ENCODE measurements at places on chromosomes 1 and 21.

DNA sequence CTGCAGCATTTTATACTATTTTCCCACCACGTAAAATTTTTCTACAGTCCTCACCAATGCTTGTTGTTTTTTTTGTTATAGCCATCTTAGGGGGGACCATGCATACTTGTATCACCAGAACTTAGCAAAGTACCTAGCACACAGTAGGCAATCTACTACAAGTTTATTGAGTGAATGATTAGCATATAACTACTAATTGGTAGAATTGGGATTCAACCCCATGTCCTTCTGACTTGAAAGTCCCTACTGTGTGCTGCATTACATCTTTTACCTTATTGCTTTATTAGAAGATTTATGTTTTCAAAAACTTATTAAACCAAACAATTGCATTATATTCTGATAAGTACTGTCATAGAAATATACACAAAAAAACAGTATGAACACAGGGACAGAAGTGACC, 92.1 kb downstream of the CEP350 start:
- DNase-seq: no peak

DNA sequence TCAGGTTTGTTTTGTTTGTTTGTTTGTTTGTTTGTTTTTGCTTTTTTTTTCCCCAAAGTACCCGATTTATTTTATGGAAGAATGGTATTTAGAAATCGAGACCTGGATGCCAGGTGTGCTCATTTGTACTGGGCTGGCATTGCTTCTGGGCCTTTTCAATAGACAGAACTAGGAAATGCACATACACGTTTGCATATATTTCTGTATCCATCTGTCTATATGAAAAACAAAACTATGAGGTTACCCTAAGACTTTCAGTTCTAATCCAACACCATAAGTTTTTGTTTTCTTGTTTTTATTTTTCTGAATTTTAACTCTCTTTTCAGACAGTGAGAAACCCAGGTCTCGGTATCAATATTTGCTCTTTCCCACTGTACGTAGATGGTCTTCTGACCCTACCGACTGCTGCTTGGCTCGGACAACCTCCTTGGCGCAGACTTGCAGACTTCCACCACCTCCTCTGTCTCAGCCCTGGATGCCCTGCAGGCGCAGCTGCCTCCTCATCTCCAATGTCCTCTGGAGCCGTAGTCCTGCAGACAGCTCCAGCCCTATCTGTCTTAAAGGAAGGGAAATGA, 171.7 kb downstream of the NEK7 start:
- no peak for DNase-seq

DNA sequence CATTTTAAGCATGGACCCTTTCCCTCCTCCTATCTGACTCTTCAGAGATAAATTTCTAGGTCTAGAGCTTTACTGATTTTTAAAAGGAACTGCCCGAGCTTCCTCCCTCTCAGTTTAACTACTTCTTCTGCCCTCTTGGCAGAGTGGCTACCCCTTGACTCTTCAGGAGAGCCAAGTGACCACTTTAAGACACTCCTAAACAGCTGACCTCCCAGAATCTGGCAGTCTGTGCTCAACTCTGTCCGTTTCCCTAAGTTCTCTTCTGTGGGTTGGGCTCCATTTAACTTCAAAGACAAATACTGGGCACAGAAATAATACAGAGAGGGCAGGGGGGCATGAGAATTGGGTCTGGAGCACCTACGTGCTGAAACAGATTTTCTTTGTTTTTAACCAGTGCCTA, 196.3 kb upstream of the FOXD3 start:
- DNase-seq: no peak

DNA sequence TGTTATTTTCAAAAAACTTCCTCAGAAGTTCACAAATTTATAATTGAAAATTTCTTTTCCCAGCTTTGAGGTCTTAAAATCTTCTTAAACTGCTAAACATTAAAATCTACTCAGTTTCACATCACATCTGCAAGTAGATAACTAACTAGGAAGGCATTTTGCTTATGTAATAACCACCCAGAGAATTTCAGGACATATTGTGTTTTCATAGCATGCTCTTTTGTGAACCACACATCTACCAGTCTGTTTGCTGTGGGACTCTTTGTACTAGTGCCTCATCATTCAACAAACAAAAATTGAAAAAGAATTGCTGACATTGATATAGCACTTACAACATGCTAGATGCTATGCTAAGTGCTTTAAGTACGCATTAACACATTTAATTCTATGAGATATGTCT, 31.6 kb upstream of the C1orf146 start:
- DNase-seq: no peak

DNA sequence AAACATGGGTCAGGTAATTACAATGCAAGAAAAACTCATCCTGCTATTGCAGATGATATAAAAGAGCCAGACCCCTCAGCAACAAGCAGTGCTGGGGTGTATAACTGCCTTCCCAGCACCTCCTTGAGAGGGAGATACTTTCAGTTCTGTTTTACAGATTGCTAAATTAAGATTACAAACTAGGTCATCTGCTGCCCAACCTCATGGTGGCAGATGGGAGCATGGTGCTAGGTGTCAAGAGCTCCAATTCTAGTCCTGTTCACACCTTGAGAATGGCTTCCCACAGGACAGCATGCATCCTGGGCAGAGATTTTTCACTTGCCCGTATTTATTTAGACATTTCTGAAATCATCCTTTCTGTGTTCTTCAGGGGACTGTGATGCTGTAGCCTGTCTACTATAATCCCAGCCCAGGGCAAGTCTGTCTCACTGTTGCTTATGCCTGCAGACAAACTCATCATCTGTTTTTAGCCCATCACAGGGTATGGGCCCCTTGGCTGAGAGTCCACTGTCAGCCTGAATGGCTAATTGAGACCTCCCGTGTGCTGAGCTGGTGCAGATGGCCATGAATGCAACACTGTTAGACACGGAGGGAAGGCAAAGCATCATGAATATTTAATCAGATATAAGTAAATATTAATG, 40.2 kb upstream of the PBX1 start:
- no peak for DNase-seq

DNA sequence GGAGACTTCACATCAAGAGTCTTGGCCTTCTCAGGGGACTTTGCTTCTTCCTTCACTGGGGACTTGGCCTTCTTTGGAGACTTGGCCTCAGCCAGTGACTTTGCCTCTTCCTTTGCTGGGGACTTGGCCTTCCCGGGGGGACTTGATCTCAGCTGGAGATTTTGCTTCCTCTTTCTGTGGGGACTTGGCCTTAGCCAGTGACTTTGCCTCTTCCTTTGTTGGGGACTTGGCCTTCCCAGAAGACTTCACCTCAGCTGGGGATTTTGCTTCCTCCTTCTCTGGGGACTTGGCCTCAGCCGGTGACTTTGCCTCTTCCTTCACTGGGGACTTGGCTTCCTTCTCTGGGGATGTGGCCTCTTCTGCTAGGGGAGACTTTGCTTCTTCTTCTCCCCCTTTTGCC, 13.5 kb upstream of the CD2 start:
- no peak for DNase-seq

DNA sequence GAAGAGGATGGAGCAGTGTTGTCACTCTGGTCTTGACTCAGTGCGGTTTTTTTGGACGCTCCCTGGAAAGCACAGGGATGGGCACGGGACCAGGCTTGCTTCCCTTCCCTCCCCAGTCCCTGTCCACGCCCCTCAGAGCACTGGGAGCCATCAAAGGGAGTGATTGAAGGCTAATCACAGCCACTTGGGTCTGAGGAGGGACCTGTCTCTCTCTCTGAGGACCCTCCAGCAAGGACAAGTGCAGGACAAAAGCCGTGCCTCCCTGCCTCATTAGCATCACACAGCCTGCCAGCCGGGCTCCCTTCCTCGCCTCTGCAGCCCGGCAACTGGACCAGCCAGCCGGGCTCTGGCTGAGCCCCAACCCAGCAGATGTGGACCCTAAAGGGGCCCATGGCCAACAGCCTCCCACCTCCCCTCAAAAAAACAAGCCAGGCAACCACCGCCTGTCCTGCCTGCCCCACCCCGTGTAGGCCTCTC, 18.6 kb upstream of the PDZK1IP1 start:
- DNase-seq: no peak

- no peak for DNase-seq
Measured at GRCh38 chr1:147492207-147492606, 49.1 kb upstream of the BCL9 start.

DNA sequence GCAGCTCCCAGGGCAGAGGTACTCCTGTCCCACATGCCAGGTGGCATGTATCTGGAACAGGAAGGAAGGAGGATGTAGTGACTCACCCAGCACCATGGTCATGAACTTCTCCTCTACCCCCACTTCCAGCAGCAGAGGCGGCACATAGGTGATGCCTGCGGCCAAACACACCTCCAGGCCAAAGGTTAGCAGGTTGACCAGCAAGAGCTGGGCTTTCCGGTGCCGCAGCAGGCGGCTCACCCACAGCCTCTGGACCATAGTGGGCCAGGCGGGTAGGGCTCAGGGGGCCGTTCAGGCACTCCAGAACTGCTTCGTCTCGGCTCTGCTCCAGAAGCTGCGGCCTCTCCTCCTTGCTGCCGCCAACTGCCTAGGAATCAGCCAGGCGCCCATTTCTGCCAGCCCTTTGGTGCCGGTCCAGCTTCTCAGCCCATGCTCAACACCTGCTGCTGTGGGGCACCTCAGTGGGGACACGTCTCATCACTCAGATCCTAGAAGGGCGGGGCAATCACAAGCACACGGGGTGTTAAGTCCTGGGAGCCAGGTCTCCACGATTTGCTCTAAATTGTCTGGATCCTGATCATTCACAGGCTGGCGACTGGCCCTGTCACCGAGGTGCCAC, 15.8 kb downstream of the SLC45A3 start:
- DNase-seq: no peak

DNA sequence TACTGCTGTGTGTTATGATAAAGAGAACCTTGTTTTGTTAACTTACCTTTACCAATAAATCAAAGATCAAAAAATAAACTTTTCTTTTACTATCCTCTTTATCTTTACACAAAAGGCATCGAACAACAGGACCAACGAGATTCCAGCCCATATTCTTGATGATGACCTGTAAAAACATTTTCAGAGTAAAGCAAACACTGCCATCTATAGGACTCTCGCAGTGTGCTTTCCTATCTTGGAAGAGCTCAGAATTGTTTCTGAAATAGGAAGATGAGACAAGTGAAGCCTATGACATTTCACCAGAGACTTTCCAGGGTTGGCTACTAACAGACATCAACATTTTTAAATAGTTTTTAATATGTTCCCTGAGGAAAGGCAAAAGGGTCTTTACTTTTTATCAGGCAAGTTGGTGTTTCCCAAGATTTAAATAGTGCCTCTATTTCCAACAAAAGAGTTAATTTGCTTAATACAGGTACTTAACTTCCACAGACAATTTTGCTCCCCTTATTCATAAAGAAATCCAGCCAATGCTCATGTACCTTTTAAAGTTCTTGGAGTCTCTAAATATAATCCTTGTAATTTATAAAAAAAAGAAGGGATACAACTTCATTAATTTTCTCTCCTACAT, 7.3 kb downstream of the GLMN start:
- DNase-seq: no peak

DNA sequence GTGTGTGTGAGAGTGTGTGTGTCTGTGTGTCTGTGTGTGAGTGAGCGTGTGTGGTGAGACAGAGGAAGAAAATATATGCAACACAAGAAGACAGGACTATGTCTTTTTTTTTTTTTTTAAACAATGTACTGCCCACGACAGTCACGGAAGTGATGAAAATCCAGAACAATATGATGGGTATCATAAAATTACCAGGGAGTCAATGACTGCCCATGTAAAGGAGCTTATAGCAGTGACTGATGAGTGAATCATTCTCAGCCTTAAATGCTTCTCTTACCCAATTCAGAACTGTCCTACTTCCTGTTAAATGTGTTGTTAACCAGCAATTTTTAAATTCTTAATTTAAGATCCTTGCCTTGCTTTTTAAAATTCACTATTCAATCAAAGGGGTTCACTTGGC, 46.6 kb downstream of the RGS7 start:
- DNase-seq: no peak

DNA sequence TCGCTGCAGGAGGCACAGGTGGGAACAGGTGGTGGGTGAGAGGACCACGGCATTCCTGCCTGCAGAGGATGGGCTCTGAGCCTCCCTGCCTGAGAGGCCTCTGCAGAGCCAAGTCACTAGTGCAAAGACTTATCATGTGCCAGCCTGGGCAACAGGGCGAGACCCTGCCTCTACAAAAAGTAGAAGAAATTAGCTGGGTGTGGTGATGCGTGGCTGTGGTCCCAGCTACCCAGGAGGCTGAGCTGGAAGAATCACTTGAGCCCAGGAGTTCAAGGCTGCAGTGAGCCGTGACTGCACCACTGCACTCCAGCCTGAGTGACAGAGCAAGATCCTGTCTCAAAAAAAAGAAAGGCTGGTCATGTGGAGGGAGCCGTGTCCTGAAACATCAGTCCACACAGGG, 46.4 kb downstream of the PKNOX1 start:
- no peak for DNase-seq

DNA sequence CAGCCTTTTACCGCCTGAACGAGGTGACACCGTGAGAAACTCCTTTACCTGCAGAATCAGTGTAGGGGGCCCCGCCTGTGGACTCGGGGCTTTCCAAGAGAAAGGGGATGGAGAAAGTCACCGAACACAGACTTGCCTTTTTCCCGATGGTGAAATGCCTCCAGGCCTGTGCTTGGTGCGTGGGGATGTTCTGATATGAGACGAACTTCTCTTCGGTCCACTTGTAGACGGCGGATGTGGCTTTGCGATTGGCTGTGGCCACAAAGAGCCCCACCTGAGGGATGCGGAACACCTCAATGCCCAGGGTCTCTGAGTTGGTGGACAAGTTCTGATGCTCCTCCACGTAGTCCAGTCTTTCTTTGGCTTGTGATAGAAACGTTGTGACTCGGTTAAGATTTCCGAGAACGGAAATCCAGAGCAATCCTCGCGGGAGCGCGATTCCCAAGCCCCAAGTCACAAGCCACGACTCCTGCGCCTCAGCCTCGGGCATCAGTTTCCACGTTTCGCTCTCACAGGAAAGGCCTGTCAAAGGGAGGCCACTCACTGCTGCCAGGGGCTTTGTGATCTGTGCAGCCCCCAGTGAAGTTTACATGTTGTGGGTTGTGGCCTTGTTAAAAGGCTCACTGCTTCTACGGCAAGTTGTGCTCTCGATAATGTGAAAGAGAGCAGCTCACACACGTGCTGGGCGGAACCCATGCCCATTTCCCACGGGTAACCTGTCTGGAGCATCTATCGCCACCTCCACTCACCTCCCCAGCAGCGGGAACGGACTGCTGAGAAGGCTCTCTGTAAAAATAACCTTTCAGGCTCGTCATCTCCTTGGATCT, 12.6 kb downstream of the KRTAP10-1 start:
- no peak for DNase-seq

- DNase-seq: no peak
Measured at GRCh38 chr1:160629286-160630210, 17.3 kb downstream of the SLAMF1 start.
